ENCODE measurements at places on chromosomes 16 and 17.

DNA sequence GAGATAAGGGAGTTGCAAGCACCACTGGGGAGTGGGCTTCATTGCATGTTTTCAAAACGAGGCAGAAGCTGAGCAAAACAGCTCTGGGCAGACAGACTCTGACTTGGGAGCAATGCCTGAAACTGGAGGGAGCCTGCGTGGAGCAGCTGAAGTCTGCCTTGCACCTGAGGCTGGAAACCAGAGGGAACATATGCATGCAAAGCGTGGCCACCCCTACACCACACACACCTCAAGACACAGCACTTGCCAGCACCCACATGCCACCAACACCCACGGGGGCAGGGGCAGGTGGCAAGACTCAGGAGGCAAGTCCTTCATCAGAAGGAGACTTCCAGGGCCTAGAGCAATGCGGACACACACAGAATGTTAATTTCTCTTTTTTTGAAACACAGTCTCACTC lies 45.8 kb downstream of the COTL1 start:
- no peak for DNase-seq

DNA sequence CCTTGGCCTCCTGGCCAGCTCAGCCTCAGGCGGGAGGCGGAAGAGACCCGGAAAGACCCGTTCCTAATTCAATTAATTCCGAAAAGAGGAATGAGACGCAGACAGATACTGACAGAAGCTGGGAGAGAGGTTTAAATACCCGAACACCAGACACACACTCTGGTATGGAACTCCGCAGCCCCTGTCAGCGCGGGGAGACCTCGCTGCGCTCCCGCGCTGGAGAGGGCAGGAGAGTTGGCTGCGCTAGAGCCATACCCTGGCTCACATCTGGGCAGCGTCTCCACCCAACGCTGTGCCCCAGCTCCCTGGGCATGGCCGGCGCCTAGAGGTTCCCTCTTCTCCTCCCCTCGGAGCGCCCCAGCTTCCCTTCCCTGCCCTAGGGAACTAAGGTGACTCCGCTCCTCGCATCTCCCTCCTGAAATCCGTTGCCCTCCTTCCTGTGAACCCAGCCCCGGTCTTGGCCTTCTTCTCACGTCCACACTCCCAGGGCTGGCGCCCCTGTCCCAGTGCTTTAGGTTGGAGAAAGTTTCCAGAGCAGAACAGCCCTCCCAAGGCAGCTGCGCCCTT lies 8.0 kb downstream of the NEUROD2 start:
- no peak for DNase-seq

DNA sequence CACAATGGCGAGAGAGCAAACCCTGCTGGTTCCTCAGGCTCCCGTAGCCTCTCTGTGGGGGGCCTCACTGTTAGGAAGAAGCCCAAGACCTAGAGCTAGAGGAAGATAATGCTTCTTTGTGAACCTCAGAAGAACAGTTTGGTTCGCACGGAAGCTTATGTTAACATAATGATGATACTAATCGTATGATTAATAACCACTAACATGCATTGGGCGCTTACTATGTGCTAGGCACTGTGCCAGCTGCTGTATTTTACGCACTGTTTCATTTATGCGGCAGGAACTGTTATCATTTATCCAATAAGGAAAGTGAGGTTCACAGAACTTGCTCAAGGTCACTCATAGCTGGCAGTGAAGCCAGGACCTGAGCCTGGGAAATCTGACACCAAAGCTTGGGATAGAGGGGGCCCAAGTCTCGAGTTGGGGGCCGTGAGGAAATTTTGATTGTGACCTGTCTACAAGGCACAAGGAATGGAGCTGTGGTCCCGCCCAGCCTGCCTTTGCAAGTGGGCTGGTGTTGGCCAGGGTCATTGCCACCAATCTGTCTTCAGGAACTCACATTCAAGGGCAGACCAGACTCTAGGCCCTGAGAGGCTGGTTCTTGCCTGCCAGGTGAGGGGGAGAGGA lies 6.8 kb downstream of the PRCD start:
- no peak for DNase-seq

DNA sequence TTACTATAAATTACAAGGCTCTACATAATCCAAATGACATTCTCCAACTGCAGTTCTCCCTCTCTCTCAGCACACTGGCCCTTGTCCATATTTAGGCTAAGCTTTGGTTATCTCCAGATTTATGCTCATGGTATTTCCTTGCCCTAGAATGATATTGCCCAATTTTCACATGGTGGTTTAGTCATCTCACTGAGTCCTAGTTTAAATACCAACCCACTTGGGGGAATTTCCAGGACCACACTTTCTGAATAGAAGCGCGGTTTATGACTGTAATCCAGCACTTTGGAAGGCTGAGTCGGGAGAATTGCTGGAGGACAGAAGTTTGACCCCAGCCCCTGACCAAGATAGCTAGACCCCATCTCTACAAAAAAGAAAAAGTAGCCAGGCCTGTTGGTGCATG lies 280.1 kb upstream of the MON1B start:
- no peak for DNase-seq

- DNase-seq, result no peak
Measured at GRCh38 chr16:10599626-10600025, 19.2 kb upstream of the EMP2 start.

DNA sequence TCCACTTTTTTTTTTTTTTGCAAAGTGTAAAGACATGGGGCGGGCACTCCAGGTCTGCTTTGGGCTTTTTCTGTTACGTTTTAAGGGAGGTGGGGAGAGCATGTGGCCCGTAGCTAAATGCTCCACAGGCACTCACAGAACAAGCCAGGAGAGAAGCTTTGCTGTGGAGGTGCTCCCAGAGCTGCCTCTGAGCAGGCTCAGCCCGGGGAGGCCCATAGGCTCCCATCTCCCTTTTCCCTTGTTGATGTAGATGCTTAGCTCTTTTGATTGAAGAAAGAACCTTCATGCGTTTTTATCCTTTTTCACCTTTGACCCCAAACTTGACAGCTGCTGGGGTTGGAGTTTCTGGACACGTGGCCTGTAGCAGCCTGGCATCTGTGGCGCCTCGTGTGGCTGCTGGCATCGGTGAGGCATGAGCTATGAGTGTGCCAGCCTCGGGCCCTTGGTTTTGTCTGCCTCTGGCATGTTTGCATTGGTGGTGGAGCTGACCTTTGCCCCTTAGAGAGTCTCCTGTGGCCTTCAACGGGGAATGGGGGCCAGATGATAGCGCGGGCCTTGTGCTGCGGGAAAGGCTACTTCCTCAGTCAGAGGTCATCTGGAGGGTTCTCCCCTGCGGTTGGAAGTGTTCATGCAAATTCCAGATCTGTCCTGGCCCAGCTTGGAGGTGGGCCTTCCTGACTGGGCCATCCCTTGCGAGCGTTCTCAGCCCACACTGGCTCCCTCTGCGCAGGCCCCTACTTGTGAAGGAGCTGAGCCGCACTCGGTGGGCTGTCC lies 20.0 kb upstream of the IL17C start:
- no peak for DNase-seq

- DNase-seq, result no peak
Measured at GRCh38 chr17:73394512-73395450, 83.0 kb upstream of the CDC42EP4 start.

- peak; percentile 40 for DNase-seq
Measured at GRCh38 chr16:81623365-81624102, 155.6 kb upstream of the PLCG2 start.

- DNase-seq, result peak; percentile 12
Measured at GRCh38 chr17:35432176-35433074, at the start of gene SLFN12. Gene SLFN12 (minus strand): TSS chr17:35432500. CDS start chr17:35423028, 9,472 bp downstream.

- no peak for DNase-seq
Measured at GRCh38 chr17:61495161-61495857, 43.1 kb downstream of the TBX4 start.

DNA sequence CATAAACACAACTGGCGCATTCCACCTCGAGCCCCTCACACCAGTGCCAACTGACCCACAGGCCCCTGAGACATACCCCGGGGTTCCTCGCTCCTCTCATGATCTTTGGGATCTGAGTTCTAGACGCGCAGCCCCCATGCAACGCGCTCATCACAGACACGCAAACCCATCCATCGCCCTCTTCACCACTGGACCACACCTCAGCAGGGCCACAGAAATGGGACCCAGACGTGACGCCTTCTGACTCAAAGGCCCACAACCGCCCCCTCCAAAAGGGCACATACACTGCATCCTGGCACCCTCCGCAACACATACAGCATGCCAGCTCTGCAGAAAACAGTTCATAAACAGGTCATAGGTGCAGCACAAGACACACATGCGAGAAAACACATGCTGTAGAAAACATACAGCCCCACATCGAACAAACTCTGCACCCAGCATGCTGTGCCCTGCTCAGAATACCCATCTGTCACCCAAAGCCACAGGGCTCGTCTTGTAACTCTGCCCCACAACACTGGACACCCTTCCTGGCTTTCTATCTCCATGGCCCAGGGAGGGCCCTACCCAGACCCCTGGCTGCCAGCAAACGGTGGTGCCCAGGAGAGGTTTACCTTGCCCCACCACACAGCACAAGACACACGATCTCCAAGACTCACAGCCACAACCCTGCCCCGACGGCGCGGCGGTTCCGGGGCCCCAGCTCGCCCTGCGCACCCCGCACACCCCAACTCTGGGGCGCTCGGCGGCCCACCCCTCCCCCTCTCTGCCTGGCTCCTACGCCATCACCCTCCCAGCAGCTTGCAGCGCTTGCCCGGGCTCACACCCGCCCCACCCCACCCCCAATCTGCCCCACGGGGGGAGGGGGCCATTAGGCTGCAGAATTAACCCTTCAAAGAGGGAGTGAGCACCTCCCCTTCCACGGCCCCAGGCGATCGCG lies 887 bp downstream of the ZBTB4 start:
- DNase-seq, result peak; percentile 48

GRCh38 chr16:4067262-4068001 lies 48.8 kb downstream of the ADCY9 start:
- no peak for DNase-seq

DNA sequence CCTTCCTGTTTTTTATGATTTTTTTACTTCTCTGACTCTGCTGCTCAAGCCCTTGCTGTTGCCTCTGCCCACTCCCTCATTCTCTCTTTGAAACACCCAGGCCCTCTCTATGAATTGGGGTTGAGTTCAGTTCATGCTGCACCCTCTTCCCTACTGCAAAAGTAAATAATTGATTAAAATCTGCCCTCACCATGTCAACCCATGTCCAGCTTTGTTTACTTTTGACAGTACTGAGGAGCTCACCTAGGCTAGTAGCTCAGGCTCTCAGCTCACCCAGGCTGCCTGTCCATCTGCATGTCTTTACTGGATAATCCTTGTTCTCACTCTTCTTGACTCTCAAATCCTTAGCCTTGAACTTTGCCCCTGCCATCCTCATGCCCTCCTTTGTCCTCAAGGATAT lies 95.2 kb downstream of the SPACA3 start:
- no peak for DNase-seq

GRCh38 chr17:49497148-49498028 lies 2.3 kb downstream of the NGFR start:
- no peak for DNase-seq

GRCh38 chr17:44906010-44906646 lies 6.9 kb upstream of the EFTUD2 start:
- DNase-seq, result no peak

- no peak for DNase-seq
Measured at GRCh38 chr17:47978324-47978723, 7.4 kb downstream of the CDK5RAP3 start.

DNA sequence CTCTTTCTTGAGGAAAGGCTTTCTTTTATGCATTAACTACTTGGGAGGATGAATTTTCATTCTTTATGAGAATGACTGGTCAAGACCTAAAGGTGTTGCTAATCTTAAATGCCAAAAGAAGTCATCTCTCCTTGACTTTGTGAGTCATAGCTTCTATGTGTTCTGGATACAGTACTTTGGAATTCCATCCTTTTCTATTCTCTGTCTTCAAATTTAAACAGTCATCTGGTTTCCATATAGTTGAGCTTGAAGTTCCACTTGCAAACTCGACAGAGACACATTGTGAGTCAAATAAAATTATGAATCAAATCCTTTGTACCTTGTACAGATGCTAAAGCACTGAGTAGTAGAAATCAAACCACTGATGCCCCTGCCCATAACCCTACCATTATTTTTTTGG lies 271.9 kb upstream of the PMFBP1 start:
- no peak for DNase-seq

GRCh38 chr16:57562066-57562465 lies 19.6 kb downstream of the ADGRG5 start:
- no peak for DNase-seq

DNA sequence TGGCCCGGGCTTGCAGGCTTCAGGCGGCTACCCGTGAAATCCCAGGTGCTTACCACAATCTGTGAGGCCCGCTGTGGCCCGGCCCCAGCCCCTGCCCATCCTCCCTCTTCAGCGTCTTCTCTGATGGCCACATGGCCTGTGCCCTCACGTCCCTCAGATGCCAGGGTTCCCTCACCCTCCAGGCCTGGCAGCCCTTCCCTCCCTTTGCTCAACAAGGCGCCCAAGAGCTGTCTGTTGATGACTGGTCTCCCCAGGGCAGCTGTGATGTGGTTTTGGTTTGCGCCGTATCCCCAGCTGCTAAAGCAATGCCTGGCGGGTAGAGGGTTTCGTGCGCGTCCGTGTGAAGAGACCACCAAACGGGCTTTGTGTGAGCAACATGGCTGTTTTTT lies 35.1 kb downstream of the PMM2 start:
- DNase-seq, result no peak

DNA sequence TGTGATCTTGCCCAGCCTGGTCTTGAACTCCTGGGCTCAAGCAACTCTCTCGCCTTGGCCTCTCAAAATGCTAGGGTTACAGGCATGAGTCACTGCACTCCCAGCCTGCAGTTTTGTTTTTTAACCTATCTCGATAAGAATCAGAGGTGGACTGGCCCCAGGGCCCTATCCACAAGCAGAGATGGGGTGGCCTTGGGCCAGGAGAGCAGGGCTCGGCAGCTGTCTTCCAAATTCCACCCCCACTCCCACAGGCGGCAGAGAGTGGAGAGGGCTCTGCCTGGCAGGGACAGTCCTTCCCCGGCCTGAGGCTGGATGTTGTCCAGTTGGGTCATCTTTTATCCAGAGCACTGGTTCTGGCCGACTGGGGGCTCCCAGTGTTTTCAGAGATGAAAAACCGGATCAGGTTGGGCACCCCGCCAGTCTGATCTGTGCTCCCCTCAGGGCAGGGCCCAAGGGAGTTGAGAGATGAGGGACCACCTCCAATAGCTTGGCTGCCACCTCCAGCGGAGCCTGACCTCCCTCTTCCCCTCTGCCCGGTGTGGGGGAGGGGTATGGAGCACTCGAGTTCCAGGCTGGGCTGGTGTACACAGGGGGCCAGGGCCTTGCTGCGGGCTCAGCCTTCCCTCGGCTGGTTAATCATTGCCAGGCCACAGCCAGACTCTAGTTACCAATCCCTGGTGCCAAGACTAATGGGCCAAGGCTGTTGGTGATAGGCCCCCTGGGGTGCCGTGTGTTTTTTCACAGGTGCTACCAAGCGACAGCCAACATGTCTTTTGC lies 30.3 kb upstream of the MYO15B start:
- DNase-seq, result no peak

- no peak for DNase-seq
Measured at GRCh38 chr16:12613992-12614661, 189.6 kb downstream of the CPPED1 start.

- DNase-seq, result peak; percentile 92
Measured at GRCh38 chr16:70438969-70439862, at the start of gene ST3GAL2. Gene ST3GAL2 (minus strand): TSS chr16:70439100. CDS start chr16:70398530, 40,570 bp downstream.

GRCh38 chr17:7258731-7259554 lies 3.3 kb downstream of the CLDN7 start:
- no peak for DNase-seq
